Brain (organoid and tissue), 16 donors: ENCODE measurements at places on chromosomes 2 and 18.

DNA sequence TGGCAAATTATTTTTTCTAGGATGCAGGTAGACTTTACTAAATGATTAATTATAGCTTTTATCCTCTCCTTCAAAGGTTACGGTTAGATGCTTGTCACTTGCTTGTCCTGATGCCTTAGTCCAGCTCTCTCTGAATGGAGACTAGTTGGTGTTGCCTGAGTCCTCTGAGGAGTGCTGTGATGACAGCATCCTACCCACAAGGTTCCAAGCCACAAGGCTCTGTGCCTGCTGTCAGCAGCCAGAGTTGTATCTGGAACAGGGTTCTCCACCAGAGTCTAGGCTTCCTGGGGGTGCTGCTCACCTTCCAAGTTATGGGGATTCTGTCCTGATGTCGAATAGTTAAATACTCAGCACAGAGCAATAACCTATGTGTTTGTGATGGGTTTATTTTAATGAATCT, 125.7 kb downstream of the GALNT1 start:
- no peak for DNase-seq

GRCh38 chr2:21466341-21466927, 342.7 kb downstream of the TDRD15 start:
- DNase-seq = no peak

DNA sequence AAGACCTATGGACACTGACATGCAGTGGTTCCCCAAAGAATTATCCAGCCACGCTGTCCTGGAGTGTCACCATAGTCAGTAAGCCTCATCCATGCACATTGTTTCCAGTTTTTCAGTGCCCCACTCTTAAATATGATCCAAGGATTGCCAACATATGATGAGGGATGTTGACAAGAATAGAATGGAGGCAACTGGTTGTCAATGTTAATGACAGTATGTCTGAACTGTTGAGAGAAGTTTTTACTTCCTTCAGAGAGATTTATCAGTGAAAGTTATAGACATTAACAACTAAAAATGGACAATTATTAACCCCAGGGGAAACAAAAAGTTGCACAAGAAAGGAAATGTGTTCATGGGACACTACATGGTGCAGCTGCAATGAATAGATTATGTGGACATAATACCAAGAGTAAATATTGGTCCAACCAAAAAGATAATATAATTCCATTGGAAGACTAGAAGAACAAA, 69.9 kb downstream of the CYP26B1 start:
- no peak for DNase-seq

DNA sequence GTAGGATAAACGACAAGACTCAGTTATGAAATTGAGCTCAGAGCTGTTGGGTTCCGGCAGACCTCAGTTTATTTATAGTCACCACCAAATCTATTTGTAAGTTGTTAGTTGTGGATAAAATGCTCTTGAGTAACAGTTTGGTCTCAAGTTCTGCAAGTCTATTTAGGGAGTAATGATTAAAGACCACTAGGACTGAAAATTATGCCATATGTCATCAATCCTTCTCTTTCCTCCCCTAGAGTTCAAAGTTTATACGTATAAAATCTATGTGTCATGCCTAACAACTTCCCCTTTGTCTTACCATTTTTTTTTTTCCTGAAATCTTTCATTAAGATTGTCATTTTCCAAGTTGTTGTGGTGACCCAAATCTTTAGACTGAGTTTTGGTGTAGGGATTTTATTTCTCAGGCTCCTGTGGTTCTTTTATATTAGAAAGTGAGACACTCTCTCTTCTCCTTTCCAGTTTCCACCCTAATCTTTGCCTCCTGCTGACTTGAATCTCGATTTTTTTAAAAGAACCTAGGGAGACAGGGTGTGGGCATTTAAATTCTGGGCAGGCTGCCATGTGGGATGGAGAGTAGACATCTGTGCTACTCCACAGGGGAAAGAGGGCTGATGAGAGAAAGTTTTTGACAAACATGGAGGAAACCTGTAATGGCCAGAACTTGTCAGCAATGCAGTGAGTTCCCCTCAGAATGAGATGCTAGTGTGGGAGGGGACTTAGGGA, 51.0 kb downstream of the LAMA3 start:
- peak; percentile 42 for DNase-seq

DNA sequence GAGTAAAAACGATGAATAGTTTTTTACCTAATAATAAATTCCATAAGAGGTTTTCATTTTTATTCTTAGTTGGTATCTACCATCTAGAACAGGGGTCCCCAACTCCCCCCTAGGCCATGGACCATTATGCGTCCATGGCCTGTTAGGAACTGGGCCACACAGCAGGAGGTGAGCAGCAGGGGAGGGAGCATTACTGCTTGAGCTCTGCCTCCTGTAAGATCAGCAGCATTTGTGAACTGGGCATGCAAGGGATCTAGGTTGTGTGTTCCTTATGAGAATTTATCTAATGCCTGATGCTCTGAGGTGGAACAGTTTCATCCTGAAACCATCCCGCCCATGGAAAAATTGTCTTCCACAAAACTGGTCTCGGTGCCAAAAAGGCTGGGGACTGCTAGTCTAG, 5.9 kb downstream of the TIA1 start:
- no peak for DNase-seq

- peak; percentile 42 for DNase-seq
Observed at GRCh38 chr2:67516362-67516761, 119.2 kb downstream of the ETAA1 start.

GRCh38 chr2:239904496-239904895, 120.6 kb downstream of the NDUFA10 start:
- no peak for DNase-seq
